Prostate gland (tissue), 2 donors: ENCODE measurements at places on chromosomes 5 and 9.

- no peak for DNase-seq
Observed at GRCh38 chr9:122222791-122223190, 6.0 kb downstream of the LHX6 start.

- DNase-seq, result no peak
Observed at GRCh38 chr5:68565427-68565826, 349.9 kb downstream of the PIK3R1 start.

DNA sequence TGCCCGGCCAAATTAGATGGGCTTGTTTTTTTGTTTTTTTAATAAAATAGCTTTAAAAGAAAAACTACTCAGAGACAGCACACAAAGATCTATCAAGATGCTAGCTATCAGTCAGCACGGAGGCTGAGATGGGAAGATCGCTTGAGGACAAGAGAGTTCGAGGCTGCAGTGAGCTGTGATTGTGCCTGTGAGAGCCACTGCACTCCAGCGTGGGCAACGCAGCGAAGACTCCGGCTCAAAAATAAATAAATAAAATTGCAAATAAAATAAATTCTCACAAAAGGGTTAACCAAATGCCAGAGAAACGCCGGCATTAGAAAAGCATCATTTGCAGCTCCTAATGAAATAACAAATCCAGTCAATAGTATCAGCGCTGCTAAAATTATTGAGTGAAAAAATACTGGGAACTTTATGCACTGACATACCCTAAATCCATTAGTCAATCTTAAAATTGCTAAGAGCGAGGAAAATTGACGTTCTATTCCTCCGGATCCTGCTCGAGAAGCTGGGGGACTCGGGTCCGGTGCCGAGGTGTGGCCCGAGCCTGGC is 681 bp downstream of the CPLANE1 start:
- no peak for DNase-seq

DNA sequence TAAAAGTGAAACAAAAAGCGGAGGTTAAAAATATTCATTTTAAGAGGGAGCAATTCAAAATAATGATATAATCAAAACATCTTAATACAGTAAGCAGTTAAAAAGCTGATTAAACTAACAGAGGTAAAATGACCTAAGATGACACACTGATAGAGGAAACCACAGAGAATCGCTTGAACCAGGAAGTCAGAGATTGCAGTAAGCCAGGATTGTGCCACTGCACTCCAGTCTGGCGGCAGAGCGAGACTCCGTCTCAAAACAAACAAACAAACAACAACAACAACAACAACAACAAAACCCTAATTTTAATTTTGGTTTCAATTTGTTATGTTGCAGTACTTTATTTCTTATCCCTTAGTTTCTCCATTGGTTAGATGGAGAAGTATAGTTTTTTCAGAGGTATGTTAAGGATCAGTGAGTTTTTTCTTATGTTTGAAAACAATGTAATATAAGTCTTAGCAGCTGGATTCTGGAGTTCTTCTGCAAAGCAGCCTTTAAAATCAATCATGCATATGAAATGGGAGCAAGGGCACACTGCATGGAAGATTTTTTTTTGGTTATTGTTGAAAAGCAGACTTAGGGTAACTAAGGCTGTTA is 58.5 kb downstream of the MLANA start:
- DNase-seq, result no peak

GRCh38 chr9:120465685-120466407 is 114.1 kb downstream of the CDK5RAP2 start:
- DNase-seq, result no peak

DNA sequence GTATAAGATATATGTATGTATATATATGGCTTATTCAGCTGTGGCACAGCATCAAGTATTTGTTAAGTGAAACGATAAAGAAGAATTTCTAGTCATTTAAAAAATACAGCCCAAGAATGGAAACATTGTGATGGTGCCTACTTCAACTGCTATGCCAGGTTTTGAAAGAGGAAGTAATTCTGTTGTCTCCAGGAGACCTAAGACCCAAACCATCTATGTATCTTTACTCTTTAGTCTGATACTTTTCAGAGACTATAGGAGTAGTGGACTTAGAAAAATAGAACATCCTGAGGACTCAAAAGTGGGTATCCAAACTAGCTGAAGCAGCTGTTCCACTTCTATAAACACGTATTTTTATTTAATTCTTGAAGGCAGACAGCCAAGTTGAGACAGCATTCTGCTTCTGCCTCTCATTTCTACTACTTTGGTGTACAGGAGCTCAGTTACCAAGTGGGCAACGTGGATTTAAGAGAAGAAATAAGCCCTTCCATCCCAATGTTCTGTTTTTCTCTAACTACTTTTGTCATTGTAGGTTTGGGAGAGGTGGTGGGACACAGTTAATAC is 110.7 kb downstream of the RPS23 start:
- no peak for DNase-seq

GRCh38 chr9:123407217-123407851 is 51.3 kb downstream of the CRB2 start:
- no peak for DNase-seq

- DNase-seq, result no peak
Observed at GRCh38 chr5:74205767-74206578, 434.6 kb downstream of the ENC1 start.

DNA sequence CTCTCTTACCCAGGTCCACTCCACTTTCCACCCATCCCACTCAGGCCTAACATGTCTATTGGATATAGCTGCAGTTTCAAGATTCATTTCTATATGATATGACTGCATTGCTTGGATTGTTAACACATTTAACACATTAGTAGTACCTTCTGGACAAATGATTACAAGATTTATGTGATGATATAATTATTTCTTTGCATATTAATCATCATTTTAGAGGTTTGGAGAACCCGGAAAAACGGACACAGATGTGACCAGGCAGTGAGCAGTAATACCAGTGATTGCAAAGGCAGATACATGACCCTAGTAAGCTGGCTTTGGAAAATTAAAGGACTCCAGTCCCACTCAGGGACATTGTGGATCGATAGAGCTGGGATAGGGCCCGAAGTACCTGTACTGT is 103.8 kb downstream of the PRR16 start:
- DNase-seq, result no peak

DNA sequence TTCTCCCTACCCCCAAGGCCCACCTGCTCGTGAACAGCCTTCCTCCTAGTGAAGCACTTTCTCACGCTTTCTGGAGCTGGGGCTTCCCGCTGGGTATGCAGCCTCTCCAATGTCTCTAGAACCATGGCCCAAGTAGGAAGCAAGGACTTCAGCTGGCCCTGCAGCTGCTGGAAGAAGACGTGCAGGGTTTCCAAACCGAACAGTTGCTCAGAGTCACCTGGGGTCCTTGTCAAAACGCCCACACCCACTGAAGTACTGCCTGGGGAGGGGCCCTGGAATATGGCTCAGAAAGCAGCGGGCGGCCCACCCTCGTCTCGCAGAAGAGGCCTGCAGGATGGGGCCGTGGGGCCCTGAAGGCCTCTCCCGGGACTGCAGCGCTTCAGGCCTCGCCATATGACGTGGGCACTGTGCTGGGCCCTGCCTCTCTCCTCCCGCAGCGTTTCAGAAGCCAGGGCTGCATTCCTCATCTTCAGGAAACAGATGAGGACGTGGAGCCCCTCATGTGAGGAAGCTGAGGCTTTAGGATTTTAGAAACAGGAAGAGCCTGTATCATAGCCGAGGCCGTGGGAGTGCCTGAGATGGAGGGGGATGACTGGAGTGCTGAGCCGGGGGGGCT is 116.0 kb upstream of the LMX1B start:
- no peak for DNase-seq

DNA sequence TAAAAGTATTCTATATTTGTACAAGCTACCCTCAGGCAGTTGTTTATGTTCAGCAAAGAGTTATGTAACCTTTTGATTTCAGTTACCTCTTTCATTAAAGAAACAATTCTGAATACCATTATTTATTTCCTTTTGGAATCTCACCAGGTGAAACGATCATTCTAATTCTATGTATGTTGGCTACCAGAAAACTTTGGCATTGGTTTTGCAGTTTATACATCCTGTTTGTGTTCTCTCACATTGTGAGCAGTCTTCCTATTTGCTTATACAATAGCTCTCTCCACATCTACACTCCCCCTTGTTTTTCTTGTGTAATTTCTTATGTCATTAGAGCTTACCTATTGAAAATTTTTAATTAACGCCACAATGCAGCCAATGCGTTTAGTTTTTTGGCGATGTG is 276.0 kb upstream of the MPDZ start:
- no peak for DNase-seq

- DNase-seq, result no peak
Observed at GRCh38 chr5:135272311-135272805, 126.7 kb downstream of the MACROH2A1 start.

GRCh38 chr5:126251024-126251423 is 172.2 kb upstream of the GRAMD2B start:
- DNase-seq, result no peak

DNA sequence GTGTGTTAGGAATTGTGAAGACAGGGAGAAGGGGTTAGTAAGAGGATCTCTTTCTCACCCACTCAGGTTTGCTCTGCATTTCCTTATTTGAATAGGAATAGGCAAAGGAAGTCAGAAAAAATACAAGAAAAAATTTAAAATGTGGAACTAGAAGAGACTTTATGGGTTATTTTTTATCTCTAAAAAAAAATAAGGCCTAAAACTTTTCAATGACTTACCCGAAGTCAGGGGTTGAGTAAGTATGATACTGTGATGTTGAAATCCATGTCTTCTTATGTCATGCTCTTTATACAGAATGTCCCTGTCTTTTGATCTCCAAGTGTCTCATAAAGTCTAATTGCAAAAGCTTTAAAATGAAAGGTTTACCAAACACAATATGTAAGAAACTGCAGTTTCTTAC is 148.3 kb upstream of the PIK3R1 start:
- DNase-seq, result no peak

GRCh38 chr5:87899208-87899661 is 369.4 kb downstream of the TMEM161B start:
- no peak for DNase-seq

GRCh38 chr9:121598167-121598964 is 53.1 kb upstream of the DAB2IP start:
- DNase-seq, result peak; percentile 91
